ENCODE measurements at places on chromosomes 2 and 18. TPM values are rescaled to one million over a fixed set of nuclear protein-coding genes. Genes with fewer than 3 reads are reported as not detected.

DNA sequence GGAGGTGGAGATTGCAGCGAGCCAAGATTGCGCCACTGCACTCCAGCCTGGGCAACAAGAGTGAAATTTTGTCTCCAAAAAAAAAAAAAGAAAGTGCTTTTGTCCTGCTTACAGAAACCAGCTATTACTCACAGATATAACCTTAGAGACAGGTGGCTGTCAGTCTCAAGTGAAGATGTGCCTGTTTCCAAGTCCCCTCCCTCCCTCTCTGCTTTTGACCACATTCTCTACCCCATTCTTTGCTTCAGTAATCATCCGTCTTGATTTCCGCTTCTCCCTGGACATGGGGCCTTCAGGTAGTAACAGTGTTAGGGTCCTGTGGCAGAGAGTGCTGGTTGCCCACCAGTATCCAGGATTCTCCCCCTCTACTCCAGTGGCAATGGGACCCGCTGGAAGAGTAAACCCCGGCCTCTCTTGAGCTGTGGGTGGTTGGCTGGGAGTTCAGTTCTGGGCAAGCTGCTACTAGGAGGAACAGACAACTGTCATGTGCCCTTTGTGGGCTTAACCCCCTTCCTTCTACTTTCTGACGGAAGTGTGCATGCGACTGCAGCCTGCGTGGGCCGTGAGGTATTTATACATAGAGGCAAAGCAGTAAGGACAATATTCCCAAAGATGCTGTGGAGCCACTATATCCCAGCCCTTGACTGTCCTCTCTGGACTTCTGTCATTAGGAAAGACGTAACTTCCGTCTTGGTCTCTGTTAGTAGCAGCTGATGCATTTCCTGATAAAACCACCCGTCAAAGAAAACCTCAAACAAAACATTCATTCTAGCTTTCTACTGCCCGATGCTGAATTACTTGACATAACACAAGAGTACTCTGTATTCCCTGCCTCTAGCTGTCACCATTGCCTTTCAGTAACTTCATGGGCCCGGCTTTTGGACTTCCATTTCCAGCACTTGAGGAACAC is 17.8 kb downstream of the PDCL3 start:
- no peak for DNase-seq

DNA sequence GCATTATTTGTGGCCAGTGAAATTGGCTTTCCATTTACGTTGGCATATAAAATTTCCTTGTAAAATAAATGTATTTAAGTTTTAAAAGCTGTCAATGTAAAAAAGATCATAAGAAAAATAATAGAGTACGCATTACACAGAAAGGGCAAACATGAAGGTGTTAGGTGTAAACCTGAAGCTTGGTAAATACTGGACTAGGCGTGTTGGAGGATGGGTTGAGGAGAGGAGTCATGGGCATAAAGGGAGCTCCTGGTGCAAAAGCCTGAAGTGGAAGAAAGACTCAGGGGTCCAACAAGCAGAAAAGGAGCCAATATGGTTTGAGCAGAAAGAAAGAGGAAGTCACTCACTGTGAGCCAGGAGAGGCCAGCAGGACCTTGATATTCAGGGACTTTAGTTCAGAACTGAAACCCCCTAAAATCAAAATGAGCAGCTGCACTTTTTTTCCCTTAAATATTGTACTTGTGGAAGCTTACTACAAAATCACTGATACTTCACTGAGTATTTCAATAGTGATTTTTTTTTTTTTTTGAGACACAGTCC is 24.4 kb downstream of the SP5 start:
- DNase-seq, result no peak

DNA sequence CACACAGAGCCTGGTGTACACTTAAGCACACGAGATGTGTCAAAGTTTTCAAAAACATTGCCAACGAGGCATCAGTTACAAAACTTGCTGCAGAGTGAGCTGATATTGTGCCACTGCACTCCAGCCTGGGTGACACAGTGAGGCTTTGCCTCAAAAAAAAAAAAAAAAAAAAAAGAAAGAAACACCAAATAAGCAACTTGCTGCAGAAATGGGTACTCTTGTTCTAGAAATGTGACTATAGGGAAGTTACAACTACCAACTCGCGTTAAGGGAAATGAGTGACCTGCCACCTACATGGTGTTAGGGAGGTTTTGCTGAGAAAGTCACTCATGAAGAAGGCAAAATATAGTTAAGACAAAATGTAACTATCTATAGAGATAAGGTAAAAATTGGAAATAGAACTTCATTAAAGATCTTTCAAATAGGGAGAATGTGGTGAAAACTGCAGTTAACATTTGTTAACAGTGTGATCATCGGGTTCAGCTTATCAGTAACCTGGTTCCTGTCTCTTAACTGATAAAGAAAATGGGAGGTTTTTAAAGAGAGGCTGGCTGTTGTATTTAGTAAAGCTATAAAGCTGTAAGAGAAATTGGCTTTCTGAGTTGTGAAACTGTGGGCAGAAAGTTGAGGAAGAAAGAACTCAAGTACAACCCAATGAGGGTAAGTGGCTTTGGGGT is at the start of gene IL1RL1:
Gene IL1RL1, plus strand, starts transcription at position 600 of the 677 bp plus-strand sequence. CDS start 26,702 bp downstream, outside the sequence.
- no peak for DNase-seq

DNA sequence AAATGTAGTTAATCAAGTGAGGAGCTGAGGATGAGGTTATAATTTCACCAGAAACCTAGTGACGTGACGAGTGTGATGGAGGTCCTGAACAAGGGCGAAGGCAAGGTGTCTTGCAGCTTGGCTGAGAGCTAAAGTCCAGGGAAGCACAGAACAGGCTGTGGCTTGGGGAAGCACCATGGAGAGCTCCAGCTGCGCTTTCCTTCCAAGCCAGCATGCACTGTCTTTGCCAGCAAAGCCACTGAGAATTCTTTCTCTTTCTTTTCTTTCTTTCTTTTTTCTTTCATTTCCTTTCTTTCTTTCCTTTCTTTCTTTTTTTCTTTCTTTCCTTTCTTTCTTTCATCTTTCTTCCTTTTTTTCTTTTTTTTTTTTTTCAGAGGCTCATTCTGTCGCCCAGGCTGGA is 239.3 kb downstream of the FBXO15 start:
- DNase-seq, result no peak

DNA sequence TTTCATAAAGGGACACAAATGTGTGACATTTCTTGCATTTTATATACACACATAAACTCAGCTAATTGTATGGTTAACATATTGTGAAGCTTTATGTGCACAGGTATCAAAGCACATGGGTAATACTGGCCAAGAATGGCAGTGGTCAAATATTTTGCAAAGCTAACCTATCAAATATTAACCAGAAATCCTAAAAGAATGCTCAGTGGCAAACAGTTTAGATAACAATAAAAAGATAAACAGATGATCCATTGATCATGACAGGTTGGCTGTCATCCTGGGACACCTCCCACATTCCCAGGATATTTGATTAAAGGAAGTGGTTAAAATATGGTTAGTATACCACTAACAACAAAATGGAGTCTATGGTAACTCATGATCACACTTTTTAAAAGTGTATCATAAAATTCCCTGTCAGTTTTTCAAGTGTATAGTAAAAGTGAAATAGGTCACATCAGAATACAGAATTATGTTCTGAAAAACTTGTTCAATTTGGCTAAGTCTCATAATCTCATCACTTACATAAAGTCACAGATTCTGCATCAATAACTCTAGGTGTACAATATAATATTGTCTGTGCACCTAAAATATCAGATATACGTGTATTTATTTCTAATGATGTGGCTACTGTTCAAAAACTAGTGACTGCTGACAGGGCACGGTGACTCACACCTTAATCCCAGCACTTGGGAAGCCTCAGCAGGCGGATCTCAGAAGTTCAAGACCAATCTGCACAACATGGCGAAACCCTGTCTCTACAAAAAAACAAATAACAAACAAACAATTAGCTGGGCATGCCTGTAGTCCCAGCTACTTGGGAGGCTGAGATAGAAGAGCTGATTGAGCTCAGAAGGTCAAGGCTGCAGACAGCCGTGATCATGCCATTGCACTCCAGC is 48.9 kb downstream of the CDH2 start:
- no peak for DNase-seq

Gene CYP27A1
- total RNA-seq, result 32.0 TPM

DNA sequence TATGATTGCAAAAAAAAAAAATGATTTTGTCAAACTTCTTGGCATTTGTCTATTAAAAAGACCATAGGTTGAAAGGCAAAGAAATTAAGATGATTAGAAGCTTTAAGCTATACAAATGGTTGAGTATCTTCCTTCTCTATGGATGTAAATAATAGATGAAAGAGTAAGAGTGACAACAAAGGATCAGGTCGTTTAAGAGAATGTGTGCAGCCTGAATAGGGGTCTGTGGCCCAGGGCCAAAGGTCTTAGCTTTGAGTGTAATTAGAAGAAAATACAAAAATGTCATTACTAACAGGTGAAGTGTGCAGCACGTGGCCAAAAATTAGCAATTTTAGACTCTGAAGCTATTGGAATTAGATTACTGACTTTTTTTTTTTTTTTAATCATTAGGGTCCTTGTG is 122.4 kb downstream of the GREB1L start:
- no peak for DNase-seq

DNA sequence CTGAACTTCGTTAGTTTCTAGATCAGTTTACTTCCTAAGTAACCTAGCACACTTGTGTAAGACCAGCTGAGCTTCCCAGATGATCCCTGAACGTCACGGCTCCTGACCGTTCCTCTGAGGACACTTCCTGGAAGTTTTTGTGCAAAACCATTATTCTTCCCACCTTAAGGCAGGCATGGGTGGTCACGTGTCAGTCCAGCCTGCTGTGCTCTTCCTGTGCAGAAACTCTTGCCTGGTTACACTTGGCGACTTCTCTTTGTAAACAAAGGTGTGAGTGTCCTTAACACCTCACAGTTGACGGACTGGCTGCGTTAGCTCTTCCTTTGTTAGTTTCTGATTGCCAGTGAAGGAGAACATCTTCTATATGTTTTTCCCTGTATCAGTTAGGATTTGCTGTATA is 118.3 kb downstream of the SH3RF3 start:
- no peak for DNase-seq

DNA sequence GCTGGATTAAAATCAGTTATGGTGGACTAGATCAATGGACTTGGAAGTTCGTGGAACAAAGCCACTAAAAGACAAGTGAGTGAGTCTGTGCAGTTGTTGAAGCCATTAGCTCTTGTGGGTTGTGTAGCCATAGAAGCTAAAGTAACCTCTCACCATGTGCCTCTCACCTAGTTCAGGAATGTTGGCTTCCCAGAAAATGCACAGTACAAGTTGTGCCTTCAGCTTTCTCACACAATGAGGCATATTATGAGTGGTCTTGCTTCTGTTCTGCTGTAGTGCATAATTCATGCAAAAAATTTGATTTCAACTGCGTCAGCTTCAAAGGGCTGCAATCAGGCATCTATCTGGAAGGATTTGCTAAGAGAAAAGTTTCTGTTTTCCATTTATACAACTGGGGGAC is 26.2 kb downstream of the CERS6 start:
- no peak for DNase-seq

DNA sequence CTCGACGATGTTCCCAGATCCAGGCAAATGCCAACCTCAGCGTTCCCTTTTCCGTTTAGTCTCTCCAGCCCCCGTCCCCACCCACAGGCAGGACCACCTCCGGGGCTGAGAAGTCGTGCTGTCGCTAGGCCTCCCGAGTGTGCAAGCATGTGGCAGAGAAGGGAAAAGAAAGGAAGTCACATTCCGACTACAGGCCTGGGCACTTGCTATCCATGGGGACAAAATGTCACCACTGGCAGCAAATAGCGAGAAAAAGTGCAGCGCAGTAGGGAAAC is 420 bp downstream of the PIGN start:
- DNase-seq, result no peak

DNA sequence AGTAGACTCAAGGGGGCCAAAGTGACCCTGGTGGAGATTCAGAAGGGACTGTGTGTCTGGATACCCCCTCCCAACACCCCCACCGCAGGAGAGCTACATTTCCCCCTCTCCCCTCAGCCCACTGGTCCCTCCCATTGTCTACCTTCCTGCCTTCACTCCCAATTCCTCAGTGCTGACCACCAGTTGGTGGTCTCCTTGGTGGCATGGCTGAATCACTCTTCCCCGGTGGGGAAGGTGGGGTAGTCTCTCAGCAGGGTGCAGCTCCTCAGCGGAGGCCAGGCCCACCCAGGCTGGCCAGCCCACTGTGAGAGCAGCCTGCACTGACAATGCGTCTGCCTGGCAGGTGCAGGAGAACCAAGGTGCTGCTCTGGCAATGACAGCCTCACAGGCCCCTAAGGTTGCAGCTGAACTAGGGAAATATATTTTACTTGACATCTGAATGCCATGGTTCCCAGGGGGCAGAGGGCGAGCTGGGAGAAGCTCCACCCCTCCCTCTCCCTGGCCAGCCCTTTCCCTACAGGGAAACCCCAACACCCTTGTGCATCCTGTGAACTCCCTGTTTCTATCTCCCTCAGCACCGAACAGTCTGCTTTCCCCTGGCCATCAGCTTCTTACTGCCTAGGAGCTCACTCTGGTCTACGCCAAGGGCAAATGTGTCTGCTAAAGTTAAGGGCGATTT is 62.6 kb upstream of the PAX8 start:
- no peak for DNase-seq

Gene STARD6
- total RNA-seq, result not detected

DNA sequence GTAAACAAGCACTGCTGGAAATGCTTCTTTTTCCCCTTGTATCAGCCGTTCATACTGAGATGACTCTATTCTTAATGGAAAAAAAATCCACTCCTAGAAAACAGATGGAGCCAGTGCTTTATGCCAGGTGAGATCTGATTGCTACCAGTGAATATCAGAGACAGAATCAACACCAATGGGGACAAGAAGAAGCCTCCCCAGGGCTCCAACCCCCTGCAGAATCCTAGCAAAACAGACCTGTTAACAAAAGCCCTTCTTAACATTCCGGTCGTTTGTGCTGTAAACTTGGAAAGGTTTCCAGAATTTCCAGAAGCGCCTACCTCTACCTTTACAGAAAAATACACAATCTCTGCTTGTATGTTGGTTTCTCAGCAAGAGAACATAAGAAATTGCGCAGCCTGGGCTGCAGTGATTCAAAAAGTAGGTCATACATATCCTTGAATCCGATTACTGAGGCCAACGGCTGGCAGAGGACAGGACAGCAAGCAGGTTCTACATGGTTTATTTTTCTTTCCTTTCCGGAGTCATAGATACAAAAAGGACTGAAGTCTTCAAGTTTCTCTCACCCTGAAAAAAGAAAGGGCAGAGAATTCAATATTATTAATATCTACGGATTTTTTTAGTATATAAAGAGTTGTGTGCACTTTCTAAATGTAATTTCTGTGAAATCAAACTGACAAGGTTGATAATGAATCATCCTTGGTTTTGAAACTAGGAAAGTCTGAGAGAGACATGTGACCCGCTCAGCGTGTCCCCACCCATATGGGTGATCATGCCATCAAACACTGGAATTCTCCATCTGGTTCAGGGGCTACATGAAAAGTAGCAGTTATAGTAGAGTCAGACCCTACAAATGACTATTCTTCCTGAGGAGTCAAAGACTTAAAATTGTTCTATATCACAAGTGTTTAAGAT is 266.7 kb upstream of the MGAT5 start:
- DNase-seq, result no peak

Gene SERPINB4
- total RNA-seq, result not detected

GRCh38 chr2:156673333-156673615 is 237.1 kb downstream of the GPD2 start:
- DNase-seq, result no peak

Gene CCDC74B
- total RNA-seq, result 8.6 TPM

Gene DYNC2LI1
- 34.5 TPM for total RNA-seq

Gene CEP192
- 16.6 TPM for total RNA-seq

GRCh38 chr2:124320051-124320688 is 295.1 kb downstream of the CNTNAP5 start:
- no peak for DNase-seq

GRCh38 chr2:118755384-118755783 is 92.1 kb downstream of the EN1 start:
- no peak for DNase-seq

- DNase-seq, result peak; percentile 79
Observed at GRCh38 chr18:28584731-28585130, 407.8 kb upstream of the CDH2 start.

GRCh38 chr2:38121481-38121880 is 45.5 kb upstream of the CYP1B1 start:
- DNase-seq, result no peak
